Articular chondrocyte of knee joint (primary cell): ENCODE measurements at places on chromosomes 3 and 15. TPM values are rescaled to one million over a fixed set of nuclear protein-coding genes. Genes with fewer than 3 reads are reported as not detected.

GREM1 gene
- total RNA-seq, result 39.1 and 224 TPM in 2 replicates

GOLGA8T gene
- not detected in 2 replicates for total RNA-seq

HOMER2 gene
- 6.8 and 10.7 TPM in 2 replicates for total RNA-seq

C3orf22 gene
- not detected in 2 replicates for total RNA-seq

GOLGA6L7 gene
- total RNA-seq, result not detected in 2 replicates

SLC28A1 gene
- total RNA-seq, result not detected in 2 replicates

ASB14 gene
- under 0.01 and 0.11 TPM in 2 replicates for total RNA-seq

XCR1 gene
- total RNA-seq, result not detected in 2 replicates

P4HTM gene
- total RNA-seq, result 17.9 and 23.1 TPM in 2 replicates

MNS1 gene
- total RNA-seq, result 2.4 and 2.7 TPM in 2 replicates

UBL7 gene
- 38.0 and 40.0 TPM in 2 replicates for total RNA-seq

GOLGA6B gene
- not detected in 2 replicates for total RNA-seq
